Femur (tissue), 1 donor: ENCODE measurements at places on chromosomes 1 and 21.
A peak's percentile ranks its signal among the peaks of the same experiment; 100 is the strongest.

DNA sequence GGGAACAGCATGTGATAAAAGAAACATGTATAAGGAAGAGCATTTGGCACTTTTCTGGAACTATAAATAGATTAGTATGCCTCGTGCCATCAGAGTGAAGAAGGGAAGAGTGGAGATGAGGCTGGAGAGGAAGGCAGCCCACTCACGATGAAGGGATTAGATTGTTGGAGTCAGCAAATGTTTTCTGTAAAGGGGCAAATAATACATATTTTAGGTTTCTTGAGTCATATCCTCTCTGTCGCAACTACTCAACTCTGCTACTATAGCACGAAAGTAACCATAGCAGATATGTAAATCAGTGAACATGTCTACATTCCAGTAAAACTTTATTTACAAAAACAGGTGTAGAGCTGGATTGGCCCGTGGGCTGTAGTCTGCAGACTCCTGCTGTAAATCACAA lies 147.8 kb downstream of the TENT5C start:
- no peak for DNase-seq

- DNase-seq: no peak
Observed at GRCh38 chr1:3495776-3496745, 41.6 kb downstream of the ARHGEF16 start.

- no peak for DNase-seq
Observed at GRCh38 chr1:109185990-109186732, 27.6 kb upstream of the SARS1 start.

GRCh38 chr21:38806153-38806941 lies 618 bp downstream of the ETS2 start:
- peak; percentile 66 for DNase-seq

DNA sequence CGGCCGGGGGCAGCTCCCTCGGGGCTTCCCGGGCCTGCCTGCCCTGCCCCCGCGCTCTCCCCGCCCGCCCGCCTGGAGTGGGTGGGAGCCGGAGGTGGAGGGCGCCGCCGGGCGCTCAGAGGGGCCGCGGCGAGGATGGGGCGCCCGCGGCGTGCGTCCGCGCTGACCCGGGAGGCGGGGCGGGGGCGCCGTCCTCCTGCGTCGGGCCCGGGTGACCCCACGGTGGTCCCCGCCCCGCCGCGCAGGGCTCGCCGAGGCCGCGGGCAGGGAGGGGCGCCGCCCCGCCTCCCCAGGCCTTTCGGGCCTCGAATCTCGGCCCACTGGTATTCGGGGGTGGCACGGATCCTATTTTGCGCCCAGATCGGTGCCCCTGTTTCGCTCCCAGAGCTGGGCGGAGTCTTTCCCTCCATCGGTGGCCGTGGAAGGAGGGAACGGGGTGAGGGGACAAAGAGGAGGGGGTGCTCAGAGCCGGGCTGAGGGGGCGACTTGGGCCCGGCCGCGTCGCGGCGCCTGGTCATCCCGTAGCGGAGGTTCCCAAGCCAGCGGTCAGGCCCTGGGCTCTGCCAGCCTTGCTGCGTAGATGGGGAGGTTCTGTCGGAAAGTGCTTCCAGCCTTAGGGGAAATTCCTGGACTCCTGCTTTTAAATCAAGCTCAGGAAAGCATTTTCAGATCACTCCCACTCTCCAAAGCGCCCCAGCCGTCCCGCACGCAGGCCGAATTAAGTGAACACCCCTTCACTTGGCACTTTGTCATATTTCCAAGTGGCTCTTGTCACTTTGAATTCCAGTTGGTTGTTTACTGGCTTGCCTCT lies 545 bp downstream of the PATJ start:
- DNase-seq: peak; percentile 66

GRCh38 chr1:213989002-213989855 lies 1.5 kb downstream of the PROX1 start:
- no peak for DNase-seq
